Activated CD8-positive, alpha-beta memory T cell treated with anti-CD3 and anti-CD28 coated beads for 48 hours (primary cell): ENCODE measurements at places on chromosomes 5 and 9.

DNA sequence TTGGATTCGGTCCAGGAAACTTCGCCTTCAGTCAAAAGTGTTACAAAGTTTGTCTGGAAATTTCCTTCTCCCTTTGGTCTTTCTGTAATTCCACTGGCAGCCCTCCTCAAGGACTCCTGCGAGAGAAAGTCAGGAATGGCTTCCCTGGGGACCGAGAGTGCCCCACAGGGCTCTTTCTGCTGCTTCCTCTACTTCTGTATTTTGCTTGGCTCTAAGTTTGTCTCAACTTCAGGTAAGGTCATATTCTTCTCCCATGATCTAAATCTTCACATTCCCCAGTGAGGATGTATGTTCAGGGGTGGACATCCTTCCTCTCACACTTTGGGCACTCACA, 10.3 kb upstream of the RIOK2 start:
- no peak for DNase-seq

DNA sequence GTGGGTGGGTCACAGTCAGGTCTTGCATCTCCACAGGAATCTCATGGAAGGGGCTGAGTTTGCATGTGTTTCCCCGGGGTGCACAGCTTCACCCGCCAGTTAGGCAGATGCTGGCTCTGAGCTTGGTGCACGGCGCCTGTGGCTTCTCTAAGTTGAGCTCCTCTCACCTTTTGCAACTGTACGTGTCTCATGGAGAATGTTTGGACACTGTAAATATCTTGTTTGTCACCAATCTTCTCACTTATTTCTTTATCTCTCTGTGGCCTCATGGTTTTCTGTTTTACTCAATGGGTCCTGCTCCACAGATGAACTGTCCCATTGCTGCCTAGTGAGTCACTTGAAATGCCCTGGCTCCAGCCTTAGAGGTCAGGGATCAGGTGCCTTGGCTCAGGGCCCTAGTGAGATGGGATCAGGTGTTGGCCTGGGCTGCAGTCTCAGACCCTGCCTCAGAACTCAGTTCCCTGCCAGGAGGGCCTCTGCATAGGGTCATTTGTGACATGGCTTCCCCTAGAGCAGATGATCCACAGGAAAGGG, 61.6 kb downstream of the WNK2 start:
- DNase-seq, result no peak

DNA sequence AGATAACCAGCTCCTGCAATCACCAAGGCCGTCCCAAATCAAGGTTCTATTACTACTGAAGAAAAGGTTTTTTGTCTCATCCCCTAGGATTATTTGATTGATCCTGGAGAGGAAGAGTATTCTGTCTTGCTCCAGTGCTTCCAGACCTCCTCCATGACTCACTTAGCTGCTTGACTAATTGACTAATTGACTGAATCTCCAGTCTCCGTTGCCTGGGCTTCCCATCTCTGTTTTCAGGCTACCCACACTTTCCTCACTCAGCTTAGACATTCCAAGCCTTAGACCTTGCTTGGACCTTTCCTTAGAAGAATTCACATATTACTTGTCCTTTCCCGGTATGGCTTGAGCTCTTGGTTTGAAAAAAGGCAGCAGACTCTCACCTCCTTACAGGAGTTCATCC, 60.6 kb downstream of the FRMD3 start:
- no peak for DNase-seq

GRCh38 chr9:136412962-136413361, 2.5 kb downstream of the PMPCA start:
- DNase-seq, result no peak

- DNase-seq, result no peak
Observed at GRCh38 chr9:16267281-16268066, 603.0 kb downstream of the BNC2 start.

DNA sequence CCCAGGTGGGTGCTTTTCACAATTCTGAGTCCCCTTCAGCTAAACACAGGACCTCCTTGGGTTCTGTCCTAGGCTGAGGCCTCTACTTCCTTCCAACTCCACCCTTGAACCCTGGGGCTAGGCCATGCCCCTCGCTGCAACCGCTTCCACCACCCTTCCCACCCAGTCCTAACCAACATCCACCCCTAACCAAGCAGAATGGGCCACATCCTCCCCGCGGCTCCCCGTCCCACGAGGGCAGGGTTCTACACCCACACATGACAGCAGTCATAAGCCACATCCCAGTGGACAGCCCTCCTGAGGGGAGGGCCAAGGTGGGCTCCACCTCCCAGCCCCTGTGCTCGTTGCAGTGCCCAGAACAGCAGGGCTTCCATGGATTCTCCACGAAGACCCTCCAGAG, 65.8 kb downstream of the SHB start:
- no peak for DNase-seq

DNA sequence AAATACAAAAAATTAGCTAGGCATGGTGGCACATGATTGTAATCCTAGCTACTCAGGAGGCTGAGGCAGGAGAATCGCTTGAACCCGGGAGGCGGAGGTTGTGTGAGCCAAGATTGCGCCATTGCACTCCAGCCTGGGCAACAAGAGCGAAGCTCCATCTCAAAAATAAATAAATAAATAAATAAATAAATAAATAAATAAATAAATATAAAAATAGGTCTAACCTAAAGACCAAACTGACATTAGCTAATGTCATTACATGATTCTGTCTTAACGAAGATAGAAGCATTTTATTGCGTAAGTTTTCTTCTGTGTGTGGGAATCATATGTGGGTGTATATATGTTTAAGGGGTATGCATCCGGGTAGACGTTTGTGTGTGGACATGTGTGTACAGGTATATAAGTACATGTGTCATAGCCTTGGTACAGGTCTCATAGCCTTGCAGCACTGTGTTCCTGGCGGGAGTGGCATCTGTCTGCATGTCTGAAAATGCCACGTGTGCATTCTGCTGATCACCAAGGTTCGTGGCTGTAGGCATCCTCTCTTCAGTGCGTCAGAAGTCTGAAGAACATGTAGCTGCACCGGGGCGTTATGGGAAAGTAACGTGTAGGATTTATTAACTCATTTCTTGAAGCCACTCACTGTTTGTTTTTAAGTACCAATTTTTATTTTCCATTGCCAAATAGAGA, 298.1 kb downstream of the NR3C1 start:
- no peak for DNase-seq

GRCh38 chr5:14199902-14200301, 56.8 kb downstream of the TRIO start:
- no peak for DNase-seq

- DNase-seq, result no peak
Observed at GRCh38 chr5:135398160-135398854, 724 bp downstream of the MACROH2A1 start.

GRCh38 chr5:83397658-83398057, 73.9 kb upstream of the VCAN start:
- DNase-seq, result no peak

DNA sequence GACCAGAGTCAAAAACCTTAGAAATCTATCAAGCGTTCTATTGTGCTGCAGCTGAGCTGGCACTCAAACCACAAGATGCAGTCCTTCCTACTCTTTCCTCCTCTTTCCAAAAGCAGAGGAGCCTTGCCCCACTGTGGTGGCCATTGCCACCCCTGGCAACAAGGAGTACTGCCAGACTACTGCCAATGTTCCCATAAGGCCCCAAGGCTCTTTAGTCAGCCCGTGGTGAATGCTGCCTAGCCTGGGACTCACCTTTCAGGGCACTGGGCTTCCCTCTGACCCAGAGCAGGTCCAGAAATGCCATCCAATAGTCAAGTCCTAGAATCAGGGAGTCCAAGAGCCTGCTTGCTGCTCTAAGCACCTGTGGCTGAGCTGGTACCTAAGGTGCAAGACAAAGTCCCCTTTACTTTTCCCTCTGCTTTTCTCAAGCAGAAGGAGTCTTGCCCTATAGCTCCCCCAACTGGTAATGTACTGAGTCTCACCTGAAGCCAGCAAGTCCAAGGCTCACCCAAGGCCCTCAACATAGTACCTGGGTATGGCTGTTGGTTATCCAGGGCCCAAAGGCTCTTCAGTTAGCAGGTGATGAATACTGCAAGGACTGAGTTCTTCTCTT, 219.4 kb downstream of the ATPSCKMT start:
- DNase-seq, result no peak

DNA sequence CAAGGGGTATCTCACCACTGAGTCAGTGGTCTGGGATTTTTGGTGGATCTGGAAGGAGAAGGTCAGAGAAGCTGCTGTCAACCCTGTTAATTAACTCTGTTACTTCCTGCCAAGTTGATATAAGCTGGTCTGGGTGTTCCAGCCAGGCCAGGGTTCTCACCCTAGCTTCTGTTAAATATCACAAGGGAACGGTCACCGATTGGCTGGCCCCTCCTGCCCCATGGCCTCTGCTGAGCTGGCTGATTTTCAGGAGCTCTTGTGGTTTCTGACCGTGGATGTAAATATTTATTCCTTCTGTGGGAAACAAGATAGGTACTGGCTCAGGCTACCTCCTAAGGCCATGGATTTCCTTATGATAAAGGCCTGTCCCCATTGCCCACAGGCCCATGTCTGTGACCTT, 1.0 kb downstream of the ADAMTS13 start:
- DNase-seq, result no peak
